Right atrium auricular region (tissue), 2 donors: ENCODE measurements at places on chromosomes 13 and 19.
A peak's percentile ranks its signal among the peaks of the same experiment; 100 is the strongest.

DNA sequence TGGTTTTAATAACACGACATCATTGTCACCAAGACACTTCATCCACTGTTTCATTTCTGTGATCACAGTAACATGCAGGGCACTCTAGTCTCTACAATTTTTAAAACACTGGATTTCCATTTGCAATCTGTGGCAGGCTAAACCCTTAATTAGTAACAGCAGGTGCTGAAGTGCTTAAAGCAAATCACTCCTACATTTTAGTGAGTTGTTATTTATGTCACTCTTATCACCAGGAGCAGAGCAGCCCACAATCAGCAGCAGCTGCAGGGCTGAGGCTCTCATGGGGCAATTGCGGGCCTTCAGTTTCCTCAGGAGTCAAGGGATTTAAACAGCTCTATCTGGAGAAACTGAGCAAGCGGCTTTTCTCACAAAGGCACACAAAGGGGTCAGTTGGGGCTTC lies 1.6 kb downstream of the SOHLH2 start:
- no peak overlapping the region for H3K4me3 ChIP-seq
- no peaks in the 10 kb centered on the region for H3K36me3 ChIP-seq
- no peaks in the 10 kb centered on the region for H3K4me1 ChIP-seq
- H3K27me3 ChIP-seq = no peaks in the 10 kb centered on the region

- H3K27ac ChIP-seq = no peak overlapping the region
- DNase-seq = no peak
- H3K27me3 ChIP-seq = no peaks in the 10 kb centered on the region
- H3K4me1 ChIP-seq = no peaks in the 10 kb centered on the region
These were observed 13.0 kb upstream of the FPR3 start for GRCh38 chr19:51781999-51782398.

- peak; percentile 68 for DNase-seq
- no peak overlapping the region for H3K4me3 ChIP-seq
- peaks cover 16% of the 10 kb centered on the region for H3K4me1 ChIP-seq
- H3K36me3 ChIP-seq = no peaks in the 10 kb centered on the region
- no peak overlapping the region for H3K27ac ChIP-seq
These were observed 83.9 kb downstream of the LRRC63 start for GRCh38 chr13:46295491-46296114.

GRCh38 chr13:21546372-21546771 lies 57.6 kb downstream of the MICU2 start:
- H3K27me3 ChIP-seq = no peaks in the 10 kb centered on the region
- DNase-seq = no peak
- H3K4me1 ChIP-seq = no peaks in the 10 kb centered on the region
- H3K27ac ChIP-seq = no peak overlapping the region
- no peak overlapping the region for H3K4me3 ChIP-seq

GRCh38 chr13:42477596-42478190 lies 96.3 kb upstream of the TNFSF11 start:
- no peaks in the 10 kb centered on the region for H3K4me1 ChIP-seq
- no peak overlapping the region for H3K27ac ChIP-seq
- no peak for DNase-seq
- no peak overlapping the region for H3K4me3 ChIP-seq
- H3K36me3 ChIP-seq = no peaks in the 10 kb centered on the region

DNA sequence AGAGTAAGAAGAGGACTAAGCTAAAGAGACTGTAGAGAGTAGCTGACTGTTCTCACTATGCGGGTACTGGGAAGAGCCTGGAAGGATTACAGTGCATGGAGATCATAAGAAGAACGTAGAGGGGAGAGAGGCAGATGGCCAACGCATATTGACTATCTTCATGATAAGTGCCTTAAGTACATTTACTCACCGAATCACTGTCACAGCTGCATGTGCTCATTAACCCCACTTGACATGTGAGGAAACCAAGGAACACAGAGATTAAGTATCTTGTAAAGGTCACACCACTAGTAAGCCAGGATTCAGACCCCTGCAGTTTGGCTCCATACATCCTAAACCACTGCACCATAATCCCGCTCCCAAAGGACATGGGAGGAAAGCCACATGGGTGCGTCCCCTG lies 34.1 kb downstream of the SMAD9 start:
- no peaks in the 10 kb centered on the region for H3K36me3 ChIP-seq
- no peaks in the 10 kb centered on the region for H3K27me3 ChIP-seq
- no peak for DNase-seq

- H3K27me3 ChIP-seq = no peaks in the 10 kb centered on the region
- H3K4me1 ChIP-seq = peaks cover 15% of the 10 kb centered on the region
- H3K4me3 ChIP-seq = no peak overlapping the region
- H3K36me3 ChIP-seq = peaks cover 38% of the 10 kb centered on the region
- no peak for DNase-seq
These were observed 3.0 kb downstream of the HSPBP1 start for GRCh38 chr19:55276720-55277430.

GRCh38 chr19:47497050-47497766 lies 13.2 kb upstream of the KPTN start:
- no peak overlapping the region for H3K4me3 ChIP-seq
- peaks cover 66% of the 10 kb centered on the region for H3K36me3 ChIP-seq
- no peak for DNase-seq
- no peaks in the 10 kb centered on the region for H3K27me3 ChIP-seq
- H3K4me1 ChIP-seq = peaks cover 49% of the 10 kb centered on the region

DNA sequence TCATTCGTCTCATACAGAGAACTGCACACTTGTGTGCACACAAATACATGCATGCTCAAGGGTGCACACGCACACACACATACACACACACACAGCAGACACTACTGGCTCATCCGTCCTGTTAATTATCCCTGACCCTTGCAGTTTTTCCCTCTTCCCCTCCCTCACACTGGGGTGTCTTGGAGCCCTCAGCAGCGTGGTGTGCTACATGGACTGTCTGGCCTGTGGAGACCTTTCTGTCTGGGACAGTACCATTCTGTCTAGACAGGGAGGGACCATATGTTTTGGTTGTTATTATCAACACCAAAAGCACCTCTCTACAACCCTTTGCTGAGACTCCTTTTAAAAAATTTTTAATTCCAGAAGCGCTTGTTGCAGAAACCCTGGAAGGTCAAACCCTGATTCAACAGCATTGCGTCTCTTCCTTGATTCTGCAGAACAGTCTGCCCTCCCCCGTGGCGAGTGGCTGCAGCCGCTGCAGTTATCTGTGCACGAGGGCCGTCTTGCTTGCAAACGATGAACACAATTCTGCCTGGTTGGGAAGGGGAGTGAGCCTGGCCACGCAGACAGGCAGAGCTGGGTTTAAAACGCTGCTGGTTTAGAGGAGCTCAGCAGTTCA lies 374.0 kb downstream of the IRS2 start:
- no peak overlapping the region for H3K4me3 ChIP-seq
- H3K4me1 ChIP-seq = peaks cover 10% of the 10 kb centered on the region
- H3K27ac ChIP-seq = peak overlapping the region; percentile 9
- no peak for DNase-seq

- H3K27me3 ChIP-seq = no peaks in the 10 kb centered on the region
- no peaks in the 10 kb centered on the region for H3K4me1 ChIP-seq
- H3K27ac ChIP-seq = no peak overlapping the region
- H3K4me3 ChIP-seq = no peak overlapping the region
- H3K36me3 ChIP-seq = no peaks in the 10 kb centered on the region
These were observed 23.4 kb downstream of the UHRF1 start for GRCh38 chr19:4932711-4933110.

DNA sequence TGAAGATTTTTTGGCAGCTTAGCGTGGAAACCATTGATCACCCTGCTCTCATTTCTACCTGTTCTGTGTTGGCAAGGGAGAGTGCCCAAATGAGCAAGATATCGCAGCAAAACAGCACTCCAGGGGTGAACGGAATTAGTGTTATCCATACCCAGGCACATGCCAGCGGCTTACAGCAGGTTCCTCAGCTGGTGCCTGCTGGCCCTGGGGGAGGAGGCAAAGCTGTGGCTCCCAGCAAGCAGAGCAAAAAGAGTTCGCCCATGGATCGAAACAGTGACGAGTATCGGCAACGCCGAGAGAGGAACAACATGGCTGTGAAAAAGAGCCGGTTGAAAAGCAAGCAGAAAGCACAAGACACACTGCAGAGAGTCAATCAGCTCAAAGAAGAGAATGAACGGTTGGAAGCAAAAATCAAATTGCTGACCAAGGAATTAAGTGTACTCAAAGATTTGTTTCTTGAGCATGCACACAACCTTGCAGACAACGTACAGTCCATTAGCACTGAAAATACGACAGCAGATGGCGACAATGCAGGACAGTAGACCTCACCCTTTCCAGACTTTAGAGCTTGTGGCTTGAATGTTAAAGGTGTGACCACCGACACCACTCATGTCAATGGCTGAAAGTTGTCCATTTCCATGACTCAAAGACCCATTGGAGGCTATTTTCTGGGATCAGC lies 5.8 kb downstream of the CEBPG start:
- H3K36me3 ChIP-seq = peaks cover 13% of the 10 kb centered on the region
- no peaks in the 10 kb centered on the region for H3K27me3 ChIP-seq
- H3K4me1 ChIP-seq = no peaks in the 10 kb centered on the region
- DNase-seq = no peak
- no peak overlapping the region for H3K27ac ChIP-seq

DNA sequence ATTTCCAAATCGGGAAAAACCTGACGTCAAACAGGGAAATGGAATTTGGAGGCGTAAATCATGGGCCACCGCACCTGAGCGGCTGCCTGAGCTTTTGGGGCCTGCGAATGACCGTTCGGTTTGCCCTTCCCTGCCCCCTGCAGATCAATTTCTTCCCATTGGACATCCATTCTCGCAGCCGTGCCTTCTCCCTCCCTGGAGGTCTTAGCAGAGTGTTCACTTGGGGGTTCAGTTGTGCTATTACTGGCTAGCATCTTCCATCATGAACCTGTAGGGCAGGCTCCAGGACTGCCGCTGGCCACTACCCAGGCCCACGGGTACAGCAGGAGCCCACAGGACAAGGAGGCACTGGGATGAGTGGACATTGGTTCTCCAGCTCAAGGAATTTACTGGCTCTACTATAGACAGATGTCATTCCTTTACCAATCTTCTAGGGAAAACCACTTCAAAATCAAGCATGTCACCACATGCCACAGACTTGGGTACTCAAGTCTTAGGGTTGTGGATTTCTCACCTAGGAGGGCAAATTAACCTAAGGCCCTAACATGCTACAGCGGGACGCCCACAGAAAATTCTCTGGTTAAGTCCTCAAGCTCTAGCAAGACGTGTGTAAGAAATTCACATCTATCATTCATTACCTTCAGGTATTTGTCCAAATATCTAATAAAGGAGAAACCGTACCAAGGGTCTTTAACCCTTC lies 75.5 kb downstream of the COL4A1 start:
- DNase-seq = no peak
- peak overlapping the region; percentile 86 for H3K27ac ChIP-seq
- no peak overlapping the region for H3K4me3 ChIP-seq
- H3K27me3 ChIP-seq = no peaks in the 10 kb centered on the region
- peaks cover 13% of the 10 kb centered on the region for H3K36me3 ChIP-seq

DNA sequence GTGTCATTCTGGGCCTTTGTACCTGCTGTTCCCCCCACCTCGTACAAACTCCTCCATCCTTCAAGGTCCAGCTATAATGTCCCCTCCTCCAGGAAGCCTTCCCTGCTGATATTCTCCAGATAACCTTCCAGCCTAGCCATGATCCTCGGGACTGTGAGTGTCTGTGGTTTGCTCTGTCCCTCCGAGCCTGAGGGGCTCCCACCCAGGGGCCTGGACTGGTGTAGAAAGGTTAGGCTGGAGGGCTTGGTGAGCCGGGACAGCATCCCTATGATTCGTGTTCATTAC lies 2.9 kb upstream of the COMP start:
- DNase-seq = no peak
- H3K36me3 ChIP-seq = no peaks in the 10 kb centered on the region
- no peak overlapping the region for H3K4me3 ChIP-seq

DNA sequence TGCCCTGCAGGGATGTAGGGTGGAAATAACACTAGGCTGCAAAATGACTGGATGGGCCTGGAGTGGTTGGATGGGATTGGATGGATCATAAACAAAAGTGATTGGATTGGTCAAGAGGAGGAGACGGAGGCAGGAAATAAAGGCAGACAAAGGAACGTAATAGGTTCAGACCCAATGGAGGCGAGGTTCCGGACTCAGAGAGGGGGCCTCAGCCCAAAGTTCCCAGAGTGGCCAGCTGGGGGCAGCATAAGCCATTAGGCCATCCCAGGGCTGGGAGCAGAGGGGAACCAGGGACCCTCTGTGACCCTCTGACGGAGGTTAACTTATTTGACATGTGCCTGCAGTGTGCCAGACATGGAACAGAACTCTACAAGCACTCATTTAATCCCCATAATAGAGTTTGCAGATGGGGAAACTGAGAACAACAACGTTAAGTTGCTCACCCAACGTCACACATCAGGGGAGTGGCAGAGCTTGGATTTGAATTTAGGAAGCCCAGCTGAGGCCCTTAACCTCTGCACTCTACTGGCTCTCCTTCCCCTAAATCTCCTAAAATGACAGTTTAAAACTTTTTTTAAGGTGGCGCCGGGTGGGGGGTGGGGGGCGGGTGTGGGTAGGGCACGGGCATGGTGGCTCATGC lies 15.3 kb upstream of the MAP1S start:
- H3K27ac ChIP-seq = no peak overlapping the region
- no peaks in the 10 kb centered on the region for H3K4me1 ChIP-seq
- H3K36me3 ChIP-seq = no peaks in the 10 kb centered on the region

DNA sequence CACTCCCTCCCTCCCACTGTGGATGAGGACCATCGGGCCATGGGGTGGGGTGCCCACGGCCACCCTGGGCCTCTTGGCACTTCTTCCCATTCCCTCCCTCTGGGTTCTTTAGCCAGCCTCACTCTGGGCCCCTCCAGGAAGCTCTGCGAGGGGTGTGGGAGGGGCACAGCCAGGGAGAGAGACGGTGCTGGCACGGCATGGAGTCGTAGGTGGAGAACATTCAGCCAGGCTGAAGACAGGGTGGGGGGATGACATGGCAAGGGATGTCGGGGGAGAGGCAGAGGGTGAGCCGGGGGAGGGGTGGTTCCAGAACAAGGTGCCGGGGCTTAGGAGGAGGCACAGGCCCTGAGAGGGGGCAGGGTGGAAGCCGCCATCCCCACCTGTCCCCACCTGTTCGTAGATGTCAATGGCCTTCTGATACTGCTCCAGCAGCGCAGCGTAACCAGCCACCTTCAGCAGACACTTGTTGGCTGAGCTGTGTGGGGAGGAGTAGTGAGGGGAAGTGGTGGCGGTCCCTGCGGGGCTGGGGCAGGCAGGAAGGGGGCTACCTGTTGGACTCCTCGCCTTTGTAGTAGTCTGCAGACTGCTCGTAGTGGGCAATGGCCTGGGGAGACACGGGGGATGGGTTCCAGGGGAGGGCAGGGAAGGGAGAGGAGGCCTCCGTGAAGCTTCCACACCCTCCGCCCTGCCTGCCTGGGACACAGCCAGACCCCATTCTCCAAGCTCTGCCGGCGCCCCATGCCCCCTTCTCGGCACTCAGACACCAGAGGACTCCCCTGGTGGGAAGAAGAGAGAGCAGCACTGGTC lies 8.8 kb upstream of the KPTN start:
- H3K4me1 ChIP-seq = peaks cover 51% of the 10 kb centered on the region
- DNase-seq = no peak
- no peak overlapping the region for H3K4me3 ChIP-seq
- peaks cover 67% of the 10 kb centered on the region for H3K36me3 ChIP-seq
- no peaks in the 10 kb centered on the region for H3K27me3 ChIP-seq
- H3K27ac ChIP-seq = peak overlapping the region; percentile 78
